NCI-H187 (cell line): ENCODE measurements at places on chromosomes 5 and 9.

DNA sequence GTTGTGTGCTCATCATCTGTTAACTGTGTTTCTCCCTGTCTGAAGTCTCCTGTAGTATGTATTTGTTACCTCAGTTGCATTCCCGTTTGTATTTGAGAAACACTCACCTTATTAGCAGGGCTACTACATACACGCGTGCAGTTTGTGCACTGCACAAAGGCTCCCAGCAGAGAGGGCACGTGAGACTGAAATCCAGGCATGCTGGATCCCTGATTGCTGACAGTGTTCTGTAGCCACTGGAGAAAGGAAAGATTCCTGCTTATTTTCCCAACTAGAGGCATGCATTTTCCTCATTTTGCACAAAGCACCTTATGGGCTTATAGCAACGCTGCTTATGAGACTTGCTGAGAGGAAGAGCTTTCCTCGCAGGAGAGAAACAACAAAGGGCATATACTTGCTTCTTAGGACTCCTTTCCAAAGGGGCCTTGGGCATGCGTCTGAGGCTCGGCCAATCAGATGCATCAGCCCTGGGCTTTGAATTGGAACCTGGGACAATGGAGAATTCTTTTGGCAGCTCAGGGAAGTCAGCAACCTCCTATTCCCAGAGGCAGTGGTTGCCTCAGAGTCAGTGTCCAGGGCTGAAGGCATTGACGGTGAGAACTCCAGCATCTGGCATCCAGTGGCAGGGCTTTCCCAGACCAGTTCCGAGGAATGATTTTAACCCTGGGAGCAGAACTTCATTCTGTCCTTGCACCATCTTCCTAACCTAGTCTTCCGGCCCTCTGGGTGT, 9.9 kb upstream of the MEGF10 start:
- DNase-seq: no peak

GRCh38 chr5:95697781-95698681, 15.2 kb upstream of the SPATA9 start:
- no peak for DNase-seq

DNA sequence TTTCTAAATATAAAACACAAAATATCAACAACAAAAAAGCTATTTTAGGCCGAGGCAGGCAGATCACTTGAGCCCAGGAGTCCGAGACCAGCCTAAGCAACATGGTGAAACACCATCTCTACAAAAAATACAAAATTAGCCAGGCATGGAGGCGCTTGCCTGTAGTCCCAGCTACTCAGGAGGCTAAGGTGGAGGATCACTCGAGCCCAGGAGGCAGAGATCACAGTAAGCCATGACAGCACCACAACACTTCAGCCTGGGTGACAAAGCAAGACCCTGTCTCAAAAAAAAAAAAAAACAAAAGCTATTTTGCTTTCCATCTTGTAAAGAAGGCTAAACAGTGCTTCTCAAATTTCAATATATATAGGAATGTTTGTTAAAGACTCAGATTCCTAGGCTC, 11.3 kb downstream of the C5orf15 start:
- no peak for DNase-seq

GRCh38 chr5:100890461-100891008, 12.5 kb downstream of the ST8SIA4 start:
- no peak for DNase-seq

GRCh38 chr5:149792540-149793255, 62.6 kb downstream of the PPARGC1B start:
- no peak for DNase-seq

- DNase-seq: no peak
Observed at GRCh38 chr9:137453643-137454081, 5.5 kb downstream of the NSMF start.

- no peak for DNase-seq
Observed at GRCh38 chr5:170121321-170121720, 15.6 kb downstream of the FOXI1 start.

GRCh38 chr5:143748516-143748915, 63.4 kb upstream of the HMHB1 start:
- no peak for DNase-seq

- no peak for DNase-seq
Observed at GRCh38 chr9:34493972-34494535, 28.7 kb downstream of the ENHO start.

GRCh38 chr5:88833371-88834130, 49.4 kb downstream of the MEF2C start:
- DNase-seq: no peak
